Stimulated activated CD4-positive, alpha-beta T cell treated with anti-CD3 and anti-CD28 coated beads, Interleukin-15, amount 100 ng/mL, for 24 hours (primary cell): ENCODE measurements at places on chromosomes 1 and 21.

DNA sequence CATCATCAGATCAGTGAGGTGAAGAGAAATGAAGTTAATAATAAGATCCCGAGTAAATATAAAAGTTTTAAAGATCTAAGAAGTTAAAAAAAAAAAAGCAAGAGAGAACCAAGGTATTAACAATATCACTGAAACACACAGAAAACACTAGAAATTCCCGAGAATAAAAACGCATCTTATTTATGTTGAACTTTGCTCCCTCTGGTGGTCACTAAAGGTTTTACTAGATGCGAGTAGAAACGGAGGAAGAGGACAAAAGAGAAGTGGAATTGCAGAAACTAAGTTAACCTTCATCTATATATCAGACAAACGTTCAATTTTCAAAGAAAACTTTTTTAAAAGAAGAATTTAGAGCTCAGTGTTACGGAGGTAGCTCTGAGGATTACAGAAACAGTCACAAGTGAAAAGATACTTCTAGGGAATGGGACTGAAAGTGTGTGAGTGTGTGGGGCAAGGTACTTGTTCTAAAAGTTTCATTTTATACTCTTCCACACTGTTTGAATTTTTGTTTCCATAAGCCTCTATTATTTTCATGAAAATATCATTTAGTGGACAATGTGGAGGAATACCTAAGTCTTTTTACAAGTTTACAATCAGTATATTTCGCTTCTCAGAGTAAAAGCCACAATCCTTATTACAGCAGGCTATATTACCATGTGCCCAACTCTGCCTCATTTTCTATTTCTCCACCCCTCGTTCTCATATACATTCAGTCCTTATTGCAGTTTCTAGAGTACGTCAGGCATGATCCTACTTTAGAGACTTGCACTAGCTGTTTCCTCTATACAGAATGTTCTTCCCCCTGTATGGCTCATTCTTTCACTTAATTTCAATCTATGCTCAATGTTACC is 19.7 kb downstream of the ACBD6 start:
- DNase-seq = no peak

DNA sequence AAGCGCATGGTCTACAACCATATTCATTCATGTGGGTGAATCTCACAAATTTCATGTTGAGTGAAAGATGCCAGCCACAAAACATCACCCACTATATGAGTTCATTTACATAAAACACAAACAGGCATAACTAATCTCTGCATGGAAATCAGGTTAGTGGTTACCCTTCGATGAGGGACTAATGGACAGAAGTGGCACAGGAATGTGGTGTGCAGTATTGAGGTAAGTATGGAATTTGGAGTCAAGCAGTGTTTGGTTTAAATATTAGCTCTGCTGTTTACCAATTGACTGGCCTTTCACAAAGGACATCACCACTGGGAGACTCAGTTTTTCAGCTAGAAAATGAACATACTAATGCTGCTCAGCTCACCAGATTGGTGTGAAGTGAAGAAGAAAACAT is 24.2 kb downstream of the CCDC185 start:
- DNase-seq = no peak

DNA sequence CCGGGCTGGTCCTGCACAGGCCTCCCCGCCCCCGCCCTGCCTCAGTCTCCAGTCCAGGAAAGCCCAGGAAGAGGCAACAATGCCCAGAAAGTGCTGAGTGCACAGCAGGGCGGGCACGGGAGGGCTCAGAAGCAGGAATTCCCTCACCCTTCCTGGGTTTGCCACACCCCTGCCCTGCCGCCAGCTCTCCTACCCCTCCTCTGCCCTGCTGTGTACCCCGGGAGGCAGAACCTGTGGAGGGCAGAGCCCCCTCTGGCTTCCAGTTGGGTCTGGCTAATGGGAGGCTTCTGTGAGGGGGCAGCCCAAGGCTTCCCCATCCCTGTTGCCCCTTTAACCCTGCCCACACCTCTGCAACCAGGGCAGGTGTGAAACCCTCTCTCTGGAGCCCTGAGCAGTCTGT is 47.5 kb upstream of the CSF3R start:
- DNase-seq = no peak

DNA sequence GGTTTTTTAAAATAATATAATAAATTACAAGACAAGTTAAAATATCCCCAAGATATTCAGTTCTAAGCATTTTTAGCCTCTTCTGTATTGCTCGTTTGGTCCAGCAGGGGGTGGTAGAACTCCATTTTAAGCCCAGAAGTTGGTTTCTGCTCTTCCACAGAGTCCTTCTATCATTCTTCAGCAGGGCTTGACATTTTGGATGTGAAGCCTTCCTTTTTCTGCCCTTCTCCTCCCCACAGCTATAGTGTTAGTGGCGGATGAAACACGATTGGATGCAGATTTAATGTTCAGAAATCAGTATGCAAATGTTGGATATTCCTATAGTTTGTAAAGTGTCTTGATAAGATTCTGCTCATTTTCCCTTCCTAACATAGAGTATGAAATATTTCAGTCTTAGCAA is 1.4 kb downstream of the NCAM2 start:
- DNase-seq = peak; percentile 31

- no peak for DNase-seq
These were observed 15.2 kb downstream of the EPHX1 start for GRCh38 chr1:225825078-225825477.

- DNase-seq = no peak
These were observed 57.6 kb upstream of the APOBEC4 start for GRCh38 chr1:183710734-183711133.

DNA sequence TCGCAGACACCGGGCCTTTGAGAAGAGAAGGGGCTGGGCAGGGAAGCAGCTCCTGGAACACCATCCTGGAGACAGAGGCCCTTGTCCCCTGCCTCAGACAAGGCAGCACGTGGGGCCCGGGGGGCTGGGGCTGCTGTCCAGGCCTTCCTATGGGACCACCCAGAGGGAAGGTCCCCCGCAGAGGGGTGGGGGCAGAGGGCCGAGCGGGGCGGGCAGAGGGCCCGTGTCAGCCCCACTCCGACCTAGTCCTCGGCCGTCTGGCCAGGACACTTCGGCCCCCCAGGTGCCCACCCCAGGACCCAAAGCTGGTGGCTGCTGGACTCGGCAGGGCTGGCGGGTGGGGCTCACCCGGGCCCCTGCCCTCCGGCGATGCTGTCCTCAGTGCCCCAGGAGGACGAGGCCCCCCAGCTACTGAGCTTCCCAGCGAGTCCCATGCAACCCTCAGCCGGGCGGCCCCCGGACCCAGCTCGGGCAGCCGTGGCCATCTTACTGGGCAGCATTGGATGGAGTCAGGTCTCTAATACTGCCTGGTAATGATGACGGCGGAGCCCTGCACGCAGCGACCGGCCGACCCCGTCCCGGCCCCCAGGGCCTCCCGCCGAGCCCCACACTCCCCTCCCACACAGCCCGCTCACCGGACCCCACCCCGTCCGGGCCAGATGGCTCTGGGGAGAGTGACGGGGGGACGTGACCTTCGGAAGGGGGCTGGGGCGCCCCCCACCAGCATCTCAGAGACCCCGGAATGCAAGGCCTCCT is 6.9 kb upstream of the TTLL10 start:
- DNase-seq = no peak

DNA sequence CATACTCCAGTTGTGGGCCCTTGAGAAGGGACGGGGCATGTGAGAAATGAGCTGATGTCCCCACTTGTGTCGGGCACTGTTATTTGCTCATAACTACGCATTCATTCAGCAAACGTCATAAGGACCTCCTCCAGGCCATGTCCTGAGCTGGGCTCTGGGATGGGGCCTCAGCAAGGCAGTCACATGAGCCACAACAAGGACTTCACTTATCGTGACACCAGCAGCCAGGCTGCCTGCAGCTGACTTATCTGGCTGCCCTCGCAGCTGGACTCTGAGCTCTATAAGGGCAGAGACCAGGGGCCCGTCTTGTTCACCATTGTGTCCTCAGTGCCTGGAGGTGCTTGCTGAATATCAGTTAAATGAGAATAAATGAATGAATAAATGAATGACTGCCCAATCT is 37.5 kb upstream of the GRIK3 start:
- no peak for DNase-seq

- no peak for DNase-seq
These were observed 37.8 kb upstream of the GBP5 start for GRCh38 chr1:89310505-89310904.

- DNase-seq = no peak
These were observed 103.4 kb downstream of the CLEC20A start for GRCh38 chr1:178393370-178393769.

DNA sequence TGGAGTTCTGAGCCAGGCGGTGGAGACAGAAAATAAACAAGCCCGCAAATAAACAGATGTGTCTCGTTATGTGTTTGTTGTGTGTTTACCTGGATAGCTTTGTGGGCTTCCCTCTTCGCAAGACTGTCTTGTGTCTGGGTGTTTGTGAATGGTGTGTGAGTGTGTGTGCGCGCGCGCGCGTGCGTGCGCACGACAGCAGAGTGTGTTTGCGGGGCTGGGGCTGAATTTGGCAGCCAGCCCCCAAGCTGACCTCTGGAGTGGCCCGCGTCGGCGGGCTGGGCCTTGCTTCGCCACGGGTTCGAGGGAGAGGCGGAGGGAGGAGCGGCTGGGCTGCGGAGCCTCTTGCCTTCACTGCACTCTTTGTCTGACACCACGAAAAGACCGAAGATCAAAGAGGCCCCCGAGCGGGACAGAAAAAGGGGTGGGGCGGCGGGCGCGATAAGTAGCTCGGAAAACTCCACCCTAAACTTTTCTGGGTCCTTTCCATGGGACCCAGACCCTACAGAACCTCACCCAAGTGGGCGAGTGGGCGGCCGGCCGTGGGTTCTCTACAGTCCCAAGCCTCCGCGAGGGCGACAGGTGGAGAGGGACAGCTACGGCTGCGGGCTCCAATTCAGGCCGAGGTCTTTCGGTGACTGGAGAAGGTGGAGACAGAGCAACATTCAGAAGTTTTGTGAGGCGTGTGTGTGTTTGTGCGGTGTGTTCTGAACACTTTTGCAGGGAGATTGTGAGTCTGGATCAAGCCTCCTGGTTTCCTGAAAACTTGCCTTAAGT is 14.5 kb downstream of the PAX7 start:
- DNase-seq = peak; percentile 32

DNA sequence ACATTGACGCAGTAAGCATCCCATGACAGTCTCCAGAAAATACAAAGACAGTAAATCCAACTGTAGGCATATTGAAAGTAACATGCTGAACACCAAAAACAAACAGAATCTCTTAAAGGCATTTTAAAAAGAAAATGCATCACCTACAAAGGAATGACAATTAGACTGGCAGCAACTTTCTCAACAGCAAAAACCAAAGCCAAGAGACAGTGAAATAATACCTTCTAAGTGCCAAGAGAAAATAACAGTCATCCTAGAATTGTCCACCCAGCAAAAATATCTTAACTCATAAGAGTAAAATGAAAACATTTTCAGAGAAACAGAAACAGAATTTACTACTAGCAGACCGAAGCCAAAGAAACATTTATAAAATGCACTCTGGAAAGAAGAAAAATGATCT is 20.0 kb downstream of the CCDC185 start:
- no peak for DNase-seq

DNA sequence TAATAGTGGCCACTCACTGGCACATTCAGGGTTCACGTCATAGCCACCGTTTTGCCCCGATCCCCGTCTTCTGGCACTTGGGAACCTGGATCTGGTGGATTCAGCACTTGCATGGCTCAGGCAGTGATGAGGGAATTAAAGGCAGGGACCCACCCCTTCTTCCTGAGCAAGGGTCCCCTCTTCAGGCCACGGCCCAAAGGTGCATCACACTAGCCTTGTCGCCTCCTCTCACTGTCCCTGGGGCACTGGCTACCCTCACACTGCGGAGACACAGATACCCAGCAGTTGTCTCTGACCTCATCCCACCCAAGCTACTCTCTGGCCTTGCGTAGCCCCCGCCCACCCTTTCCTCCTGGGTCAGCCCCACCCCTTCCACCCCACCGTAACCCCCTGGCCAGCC is 19.9 kb upstream of the LDLRAP1 start:
- no peak for DNase-seq

DNA sequence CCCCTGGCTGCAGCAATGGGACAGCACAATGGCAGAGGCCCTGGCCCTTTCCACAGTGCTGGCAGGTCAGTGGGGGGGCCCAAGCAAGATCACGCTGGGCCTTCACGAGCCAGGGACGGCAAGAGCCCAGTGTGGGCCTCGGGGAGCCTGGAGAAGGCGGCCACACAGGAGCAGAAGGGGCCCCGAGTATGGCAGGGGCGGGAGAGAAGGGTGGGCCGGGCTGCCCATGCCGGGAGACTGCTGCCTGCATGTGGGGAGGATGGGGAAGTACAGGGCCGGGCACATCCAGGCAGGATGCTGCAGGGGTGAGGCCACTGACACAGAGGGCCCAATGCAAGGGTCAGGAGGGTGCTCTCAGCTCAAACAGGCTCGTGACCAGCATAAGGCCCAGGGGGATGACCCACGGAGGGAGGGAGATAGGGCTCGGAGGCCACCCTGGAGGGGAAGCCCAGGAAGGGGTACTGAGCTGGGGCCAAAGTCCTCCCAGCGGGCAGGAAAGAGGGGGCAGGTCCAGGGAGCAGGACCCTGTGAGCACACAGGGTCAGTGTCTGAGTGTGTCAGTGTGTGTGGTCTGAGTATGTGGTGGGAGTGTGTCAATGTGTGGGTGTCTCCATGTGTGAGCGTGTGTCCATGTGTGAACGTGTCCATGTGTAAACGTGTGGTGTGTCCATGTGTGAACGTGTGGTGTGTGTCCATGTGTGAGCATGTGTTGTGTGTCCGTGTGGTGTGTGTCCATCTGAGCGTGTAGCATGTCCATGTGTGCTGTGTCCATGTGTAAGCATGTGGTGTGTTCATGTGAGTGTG is 13.1 kb downstream of the SLC19A1 start:
- peak; percentile 0 for DNase-seq

GRCh38 chr1:13763991-13764390 is 64.0 kb downstream of the PRDM2 start:
- no peak for DNase-seq

GRCh38 chr21:16504281-16504680 is 774.5 kb downstream of the USP25 start:
- DNase-seq = no peak

DNA sequence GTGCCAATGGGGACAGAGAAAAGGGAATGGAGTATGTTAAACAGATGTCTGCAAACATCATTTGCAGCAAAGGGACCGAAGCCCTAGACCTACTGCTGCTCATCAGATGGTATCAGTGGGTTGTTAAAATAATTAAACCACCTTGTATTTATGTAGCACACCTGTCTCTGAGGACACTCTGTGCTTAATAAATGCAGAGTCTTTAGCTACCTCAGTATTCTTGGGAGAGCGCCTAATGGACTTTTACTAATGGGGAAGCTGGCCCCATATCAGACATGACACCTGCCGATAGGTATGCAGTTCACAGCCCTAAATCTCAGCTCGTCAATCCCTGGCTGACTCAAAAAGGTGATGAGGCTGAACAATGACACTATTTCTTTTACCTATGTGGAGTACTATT is 54.4 kb downstream of the SYT6 start:
- no peak for DNase-seq

- no peak for DNase-seq
These were observed 127.9 kb downstream of the GLUL start for GRCh38 chr1:182263706-182264105.

GRCh38 chr1:30144831-30145230 is 578.6 kb downstream of the MATN1 start:
- DNase-seq = no peak

GRCh38 chr1:40796939-40797667 is 13.5 kb downstream of the KCNQ4 start:
- DNase-seq = no peak
